ENCODE measurements at places on chromosomes 2 and 18. TPM values are rescaled to one million over a fixed set of nuclear protein-coding genes. Genes with fewer than 3 reads are reported as not detected.

CTAGE1 gene
- total RNA-seq = not detected

PPIL3 gene
- total RNA-seq = 35.3 TPM

VRK2 gene
- 30.1 TPM for total RNA-seq

CDCA7 gene
- total RNA-seq = 7.7 TPM

TMEM37 gene
- total RNA-seq = 0.20 TPM

CCDC74B gene
- total RNA-seq = 2.2 TPM

CD8A gene
- total RNA-seq = under 0.01 TPM

CHRND gene
- total RNA-seq = not detected

FBXO15 gene
- total RNA-seq = 0.37 TPM

CYP26B1 gene
- total RNA-seq = 2.5 TPM

TCF4 gene
- 69.4 TPM for total RNA-seq

RAMP1 gene
- not detected for total RNA-seq

PLGLB1 gene
- 1.2 TPM for total RNA-seq

GYPC gene
- 68.0 TPM for total RNA-seq

KIAA2012 gene
- not detected for total RNA-seq

SLC25A52 gene
- total RNA-seq = under 0.01 TPM

CXCR1 gene
- total RNA-seq = not detected
